ENCODE measurements at places on chromosomes 16 and 17.
A peak's percentile ranks its signal among the peaks of the same experiment; 100 is the strongest.

DNA sequence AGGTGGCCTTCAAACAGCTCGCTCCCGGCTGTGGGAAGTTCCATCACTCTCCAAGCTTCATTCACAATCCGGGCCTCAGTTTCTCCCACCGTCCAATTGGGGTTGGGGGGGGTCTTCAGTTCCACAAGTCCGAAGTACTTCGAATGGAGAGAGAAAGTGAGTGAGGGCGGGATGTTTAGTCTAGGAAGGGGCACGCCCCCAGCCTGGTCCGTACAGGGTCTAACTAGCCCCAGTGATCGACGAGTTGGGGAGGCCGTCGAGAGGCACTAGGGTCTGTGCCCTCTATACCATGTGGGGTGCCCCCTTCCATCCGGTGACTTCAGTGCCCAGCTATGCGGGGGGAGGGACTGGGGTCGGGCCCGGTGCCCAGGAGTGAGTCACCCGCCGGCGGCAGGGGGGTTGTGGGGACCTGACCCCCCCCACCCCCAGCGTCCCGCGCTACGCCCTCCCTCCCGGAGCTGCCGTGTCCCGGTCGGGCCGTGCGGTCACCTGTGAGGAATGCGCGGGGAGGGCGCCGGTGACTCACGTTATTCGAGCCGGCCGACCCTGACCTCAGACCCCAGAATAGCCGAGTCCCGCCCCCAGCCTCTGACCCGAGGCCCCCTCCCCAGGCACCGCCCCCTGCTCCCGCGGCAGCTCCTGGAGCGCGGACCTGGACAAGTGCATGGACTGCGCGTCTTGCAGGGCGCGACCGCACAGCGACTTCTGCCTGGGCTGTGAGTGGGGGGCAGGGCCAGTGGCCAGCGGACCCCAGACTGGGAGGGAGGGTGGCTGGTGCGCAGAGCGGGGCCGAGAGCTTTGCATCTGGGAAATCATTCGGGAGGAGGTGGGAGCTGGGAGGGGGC, 658 bp downstream of the TNFRSF12A start:
- no peak for DNase-seq

GRCh38 chr16:30699615-30700099, 686 bp downstream of the SRCAP start:
- no peak for DNase-seq

- DNase-seq: no peak
Measured at GRCh38 chr16:9279291-9280068, 188.0 kb downstream of the HAPSTR1 start.

DNA sequence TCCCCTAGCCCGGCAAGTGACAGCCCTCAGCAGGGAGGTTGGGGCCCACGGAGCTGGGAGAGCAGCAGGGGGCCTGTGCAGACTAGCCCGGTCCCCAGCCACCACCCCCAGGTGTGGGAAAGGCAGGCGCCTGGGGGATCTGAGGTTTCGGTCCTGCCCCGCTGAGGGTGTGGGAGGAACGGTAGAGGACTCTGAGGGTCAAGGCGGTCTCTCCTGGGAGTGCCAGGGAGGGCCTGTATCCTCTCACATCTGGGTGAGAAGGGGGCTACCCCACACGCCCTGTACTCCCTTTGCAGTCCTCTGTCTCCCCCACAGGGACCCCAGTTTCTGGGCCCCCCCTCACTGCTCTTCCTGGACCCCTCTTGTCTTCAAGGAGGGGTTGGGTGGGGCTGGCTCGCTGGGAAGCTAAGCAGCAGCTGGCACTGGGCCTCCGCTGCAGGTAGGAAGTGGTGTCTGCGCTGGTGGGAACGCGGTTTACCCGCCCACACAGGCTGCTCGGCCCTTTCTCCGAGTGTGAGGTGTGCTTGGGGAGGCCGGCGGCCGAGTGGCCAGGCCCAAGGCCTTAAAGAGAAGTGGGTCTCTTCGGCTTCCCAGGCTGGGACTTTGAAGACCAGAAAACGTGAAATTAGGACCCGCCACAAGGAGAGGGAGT, 15.4 kb downstream of the CD7 start:
- DNase-seq: no peak

- DNase-seq: no peak
Measured at GRCh38 chr16:25097276-25097975, 14.1 kb upstream of the LCMT1 start.

- DNase-seq: no peak
Measured at GRCh38 chr16:58853854-58854791, 120.0 kb upstream of the GOT2 start.

DNA sequence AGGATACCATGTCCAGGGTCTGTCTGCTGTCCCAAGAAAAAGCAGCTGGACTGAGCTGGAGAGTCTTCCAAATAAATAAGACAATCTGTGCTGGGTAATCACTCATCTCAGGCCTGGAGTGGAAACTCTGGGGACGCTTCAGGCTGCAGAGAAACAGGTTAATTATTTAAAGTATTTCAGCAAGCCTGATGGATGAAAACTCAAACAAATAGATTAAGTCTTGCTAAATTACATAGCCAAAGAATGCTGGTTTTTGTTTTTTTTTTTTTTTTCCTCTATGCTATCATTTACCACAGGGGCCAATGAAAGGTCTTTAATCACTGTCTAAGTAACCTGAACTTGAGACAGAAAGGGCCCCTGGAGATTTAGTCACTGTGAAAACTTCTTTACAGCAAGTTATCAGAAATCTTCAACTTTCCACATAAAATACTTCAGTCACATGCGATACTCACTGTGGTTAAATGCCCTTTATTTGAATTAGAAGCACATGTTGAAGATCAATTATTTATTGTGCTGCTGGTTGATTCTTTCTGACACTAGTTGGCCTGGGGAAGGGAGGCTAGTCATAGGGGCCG, 31.0 kb upstream of the KCNJ2 start:
- DNase-seq: no peak

- DNase-seq: peak; percentile 5
Measured at GRCh38 chr17:2883544-2884213, 87.4 kb downstream of the RAP1GAP2 start.

GRCh38 chr16:66935314-66936011, at the start of gene CES2:
Gene CES2, plus strand, starts transcription at chr16:66935516. Its CDS starts 120 bp downstream, at chr16:66935636.
- no peak for DNase-seq

- no peak for DNase-seq
Measured at GRCh38 chr17:4898351-4898750, 985 bp upstream of the C17orf107 start.

GRCh38 chr17:8754890-8755289, 3.5 kb downstream of the SPDYE4 start:
- DNase-seq: no peak

- no peak for DNase-seq
Measured at GRCh38 chr17:57099165-57099564, 14.1 kb downstream of the AKAP1 start.

GRCh38 chr17:44010966-44011647, 3.7 kb downstream of the TMEM101 start:
- DNase-seq: no peak
